ENCODE measurements at places on chromosomes 4 and X. TPM values are rescaled to one million over a fixed set of nuclear protein-coding genes. Genes with fewer than 3 reads are reported as not detected.

- DNase-seq, result no peak
These were observed 14.2 kb downstream of the LRP2BP start for GRCh38 chr4:185381288-185382196.

DNA sequence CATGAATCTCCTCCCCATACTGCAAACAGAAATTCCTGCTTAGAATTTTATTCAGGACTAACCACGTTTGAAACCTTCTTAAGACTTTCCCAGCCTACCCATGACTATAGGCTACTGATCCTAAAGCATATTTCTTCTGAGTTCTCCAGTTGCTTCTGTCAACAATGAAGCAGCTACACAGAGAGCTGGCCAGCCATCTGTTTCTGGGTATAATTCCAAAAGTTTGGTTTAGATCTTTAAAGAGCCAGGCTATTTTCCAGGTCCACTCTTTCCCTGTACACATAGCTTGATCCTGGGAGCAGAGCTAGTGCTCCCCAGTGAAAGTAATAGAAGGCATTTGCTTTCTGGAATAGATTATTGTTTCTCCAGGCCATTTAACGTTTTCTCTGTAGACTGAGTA lies 4.0 kb upstream of the ITM2A start:
- DNase-seq, result no peak

DNA sequence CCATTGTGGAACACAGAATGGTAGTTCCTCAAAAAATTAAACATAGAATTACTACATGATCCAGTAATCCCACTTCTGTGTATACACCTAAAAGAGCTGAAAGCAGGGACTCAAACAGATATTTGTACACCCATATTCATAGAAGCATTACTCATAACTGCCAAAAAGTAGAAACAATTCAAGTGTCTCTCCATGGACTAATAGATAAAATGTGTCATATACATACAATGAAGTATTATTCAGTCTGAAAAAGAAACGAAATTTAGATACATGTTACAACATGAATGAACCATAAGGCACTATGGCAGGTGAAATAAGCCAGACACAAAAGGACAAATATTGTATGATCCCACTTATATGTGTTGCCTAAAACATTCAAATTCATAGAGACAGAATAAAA lies 145.1 kb downstream of the ANTXR2 start:
- DNase-seq, result no peak

GRCh38 chrX:136030303-136031191 lies 45.3 kb downstream of the SLC9A6 start:
- no peak for DNase-seq

DNA sequence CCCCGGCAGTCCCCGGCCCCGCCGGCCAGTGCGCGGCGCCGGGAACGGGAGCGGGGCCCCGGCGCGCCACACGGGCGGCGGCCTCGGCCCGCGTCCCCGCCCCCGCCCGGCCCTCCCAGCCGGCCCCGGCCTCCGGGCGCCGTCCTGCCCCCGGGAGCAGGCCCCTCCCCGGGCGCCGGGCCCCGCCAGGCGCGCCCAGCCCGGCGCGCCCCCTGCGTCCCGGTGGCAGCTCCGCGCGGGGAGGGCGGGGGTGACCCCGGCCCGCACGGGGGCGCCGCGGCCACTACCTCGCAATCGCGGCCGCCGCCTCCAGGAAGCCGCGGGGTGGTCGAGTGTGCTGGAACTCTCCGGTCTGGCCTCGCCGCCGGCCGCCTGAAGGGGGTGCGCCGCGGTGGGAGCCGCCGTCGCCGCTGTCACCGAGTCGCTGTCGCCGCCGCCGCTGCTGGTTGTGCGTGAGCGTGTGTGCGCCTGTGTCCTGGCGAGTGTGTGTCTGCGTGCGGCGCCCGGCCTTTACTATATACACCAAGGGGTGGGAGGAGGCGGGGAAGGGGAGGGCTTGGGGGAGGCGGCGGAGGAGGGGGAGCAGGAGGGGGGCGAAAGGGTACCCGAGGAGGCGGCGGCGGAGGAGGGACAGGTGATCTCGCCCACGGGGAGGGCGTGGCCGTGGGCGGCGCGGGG lies at the start of gene RAI2:
Gene RAI2 (minus strand): TSS at position 488 of the 678 bp plus-strand sequence. CDS start 59,288 bp downstream, outside the sequence.
- peak; percentile 44 for DNase-seq

- DNase-seq, result no peak
These were observed 37.7 kb downstream of the JADE1 start for GRCh38 chr4:128847082-128847724.

GRCh38 chr4:154612472-154613414 lies at the start of gene FGG:
TSS of gene FGG (minus strand) at chr4:154612656. CDS start at chr4:154612609, 47 bp downstream.
- no peak for DNase-seq

DNA sequence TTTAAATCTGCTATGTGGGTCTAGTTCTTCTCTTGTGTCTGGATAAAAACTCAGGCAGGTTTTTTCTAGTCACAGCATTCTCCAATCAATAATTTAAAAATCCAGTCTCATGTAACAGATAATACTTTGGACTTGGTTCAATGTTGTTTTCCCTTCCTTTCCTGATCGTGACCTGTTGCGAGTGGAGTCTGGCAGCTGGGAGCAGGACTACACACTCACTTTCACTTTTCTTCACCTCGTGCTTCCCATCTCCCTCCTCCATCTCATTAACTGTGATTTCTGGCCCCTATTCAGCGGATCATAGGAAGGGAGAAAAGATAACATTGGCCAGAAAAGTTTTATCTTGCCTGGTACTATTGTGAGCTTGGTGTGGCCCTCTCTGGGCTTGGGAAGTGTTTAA lies 96.6 kb upstream of the GATB start:
- no peak for DNase-seq

- no peak for DNase-seq
These were observed 18.6 kb downstream of the ZCCHC4 start for GRCh38 chr4:25330905-25331808.

GRCh38 chr4:40363945-40364344 lies 28.8 kb downstream of the CHRNA9 start:
- no peak for DNase-seq

DNA sequence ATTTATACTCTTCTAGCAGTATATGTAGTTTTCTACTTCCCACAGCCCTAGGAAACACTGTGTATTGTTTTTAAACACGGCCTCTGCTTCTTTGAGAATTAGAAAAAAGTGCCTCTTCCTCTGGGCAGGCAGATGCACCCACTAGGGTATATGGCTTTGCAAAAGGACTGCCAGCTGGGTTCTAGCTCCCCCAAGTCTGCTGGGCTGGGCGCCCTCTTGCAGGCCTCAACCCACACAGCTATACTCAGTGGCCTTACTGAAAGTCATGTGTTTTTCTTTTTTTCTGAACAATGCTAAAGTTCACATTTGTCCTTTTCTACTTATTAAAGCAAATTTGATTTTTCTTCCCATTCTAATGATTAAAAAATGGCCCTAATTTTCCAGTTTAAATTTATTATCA lies 35.5 kb upstream of the BMPR1B start:
- DNase-seq, result no peak

DNA sequence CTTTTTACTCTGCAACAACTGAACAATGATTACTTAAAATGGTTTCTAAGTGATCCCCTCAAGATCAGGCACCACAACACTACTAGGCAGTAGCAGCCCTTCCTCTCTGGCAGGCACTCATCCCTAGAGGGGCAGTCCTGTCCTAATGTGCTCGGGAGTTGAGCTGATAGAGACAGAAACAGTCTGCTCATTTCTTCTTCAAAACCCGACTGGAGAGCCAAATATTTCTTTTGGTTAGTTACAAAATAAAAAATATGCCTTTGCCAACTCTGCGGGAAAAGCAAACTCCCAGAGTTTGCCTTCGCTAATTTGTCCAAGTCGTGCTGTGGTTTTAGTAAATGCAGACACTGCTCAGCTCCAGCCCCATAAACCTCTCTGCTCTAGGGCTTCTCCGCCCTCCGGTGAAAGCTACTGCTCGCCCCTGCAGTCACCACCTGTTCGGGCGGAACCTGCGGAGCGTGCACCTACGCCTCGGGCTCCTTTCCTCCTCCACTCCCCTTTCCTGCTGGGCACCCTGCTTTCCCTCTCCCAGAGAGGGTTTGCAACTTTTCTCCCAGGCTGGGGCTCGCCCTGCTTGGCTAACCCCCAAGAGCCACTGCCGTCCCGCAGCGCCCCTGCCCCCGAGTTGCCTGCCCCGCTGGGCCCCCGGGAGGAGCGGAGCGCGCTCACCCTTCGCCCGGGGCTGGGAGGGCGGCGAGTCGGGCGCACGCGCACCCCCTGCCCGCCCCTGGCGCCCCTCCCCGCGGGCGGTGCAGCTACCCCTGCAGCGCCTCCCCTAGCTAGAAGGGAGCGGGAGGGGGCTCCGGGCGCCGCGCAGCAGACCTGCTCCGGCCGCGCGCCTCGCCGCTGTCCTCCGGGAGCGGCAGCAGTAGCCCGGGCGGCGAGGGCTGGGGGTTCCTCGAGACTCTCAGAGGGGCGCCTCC lies at the start of gene NPNT:
Gene NPNT (plus strand): TSS at position 812 of the 923 bp plus-strand sequence. CDS start 182 bp downstream, outside the sequence.
- peak; percentile 43 for DNase-seq

DNA sequence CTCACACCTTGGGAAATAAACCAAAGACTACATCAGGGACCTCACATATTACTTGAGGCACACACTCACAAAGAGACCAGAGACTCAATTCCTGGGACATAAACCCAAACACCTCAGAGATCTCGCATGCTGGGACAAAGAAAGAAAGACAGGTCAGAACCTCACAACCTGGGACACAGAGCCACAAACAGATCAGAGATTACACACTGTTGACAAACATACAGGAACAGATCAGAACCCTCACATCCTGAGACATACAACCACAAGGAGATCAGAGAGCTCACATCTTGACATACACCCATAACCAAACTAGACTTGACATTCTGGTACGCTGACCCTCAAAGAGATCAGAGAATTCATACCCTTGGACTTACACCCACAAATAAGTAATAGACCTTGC lies 17.3 kb downstream of the SUV39H1 start:
- DNase-seq, result no peak

DNA sequence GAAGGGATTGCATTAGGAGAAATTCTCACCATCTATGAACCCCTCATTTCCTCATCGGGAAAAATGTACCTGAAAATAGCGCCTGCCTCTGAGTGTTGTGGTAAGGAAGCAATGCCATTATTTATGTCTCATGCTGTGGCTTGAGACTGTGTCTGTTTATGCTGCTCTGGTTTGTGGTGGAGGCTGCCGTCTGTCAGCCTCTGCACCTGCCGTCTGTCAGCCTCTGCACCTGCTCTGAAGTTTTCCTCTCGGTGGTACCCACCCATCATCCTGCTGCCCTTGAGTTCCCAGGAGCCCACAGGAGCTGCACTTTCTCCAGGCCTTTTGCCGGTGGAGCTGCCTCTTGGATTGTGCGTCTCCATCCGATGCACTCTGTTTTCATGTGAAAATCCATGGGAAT lies 68.5 kb upstream of the PPP2R3B start:
- no peak for DNase-seq

GRCh38 chr4:128980816-128981326 lies 112.5 kb downstream of the SCLT1 start:
- DNase-seq, result no peak

DNA sequence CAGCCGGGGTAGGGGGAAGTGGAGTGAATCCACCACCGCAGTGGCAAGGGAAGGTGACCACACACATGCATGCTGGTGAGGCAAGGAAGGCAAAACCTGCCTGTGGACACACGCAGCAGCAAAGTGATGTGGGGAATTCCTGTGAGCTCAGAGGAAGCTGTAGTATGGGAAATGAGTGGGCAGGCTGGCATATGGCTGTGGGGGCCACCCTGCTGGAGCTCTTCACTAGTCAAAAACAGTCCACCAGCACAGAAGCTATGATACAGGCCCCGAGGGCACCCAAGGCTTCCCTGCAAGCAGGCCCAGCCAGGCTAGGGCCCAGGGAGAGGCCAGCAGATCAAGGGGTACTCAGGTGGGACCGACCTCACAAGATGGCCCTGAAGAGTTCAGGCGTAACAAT lies 239.1 kb downstream of the CHM start:
- DNase-seq, result no peak

GRCh38 chr4:106268786-106269185 lies 47.2 kb downstream of the TBCK start:
- no peak for DNase-seq

DNA sequence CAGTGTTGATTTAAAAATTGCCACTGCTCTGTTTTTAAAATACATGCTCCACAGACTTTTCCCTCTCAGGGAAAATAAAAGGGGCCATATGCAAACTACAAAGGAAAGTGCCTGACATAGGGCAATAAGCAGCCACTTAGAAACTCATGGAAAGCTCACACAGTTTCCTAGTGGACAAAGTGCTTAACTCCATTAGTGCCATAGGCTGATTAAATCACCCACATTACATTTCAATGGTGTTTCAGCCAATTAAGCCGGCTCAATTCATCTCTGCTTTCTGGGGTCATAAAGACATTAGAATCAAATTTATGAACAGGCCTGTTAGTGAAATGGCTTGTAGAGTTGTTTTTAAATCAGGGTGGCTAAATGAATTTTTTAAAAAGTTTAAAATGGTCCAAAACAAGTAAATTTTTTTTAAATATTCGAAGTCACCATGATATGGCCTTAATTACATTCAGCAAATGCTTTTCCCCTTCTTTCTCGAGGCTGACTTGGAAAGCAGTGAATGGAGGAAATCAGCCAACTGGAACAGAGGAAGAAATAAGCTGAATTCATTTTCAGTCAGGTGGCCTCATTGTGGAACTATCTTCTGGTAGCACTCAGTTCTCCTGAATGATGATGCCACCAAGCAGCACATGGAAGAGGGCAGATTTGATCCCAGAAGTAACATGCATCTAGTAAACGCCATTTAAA lies 2305.1 kb upstream of the AGA start:
- no peak for DNase-seq

GRCh38 chr4:89100853-89101252 lies 10.5 kb upstream of the TIGD2 start:
- no peak for DNase-seq

DNA sequence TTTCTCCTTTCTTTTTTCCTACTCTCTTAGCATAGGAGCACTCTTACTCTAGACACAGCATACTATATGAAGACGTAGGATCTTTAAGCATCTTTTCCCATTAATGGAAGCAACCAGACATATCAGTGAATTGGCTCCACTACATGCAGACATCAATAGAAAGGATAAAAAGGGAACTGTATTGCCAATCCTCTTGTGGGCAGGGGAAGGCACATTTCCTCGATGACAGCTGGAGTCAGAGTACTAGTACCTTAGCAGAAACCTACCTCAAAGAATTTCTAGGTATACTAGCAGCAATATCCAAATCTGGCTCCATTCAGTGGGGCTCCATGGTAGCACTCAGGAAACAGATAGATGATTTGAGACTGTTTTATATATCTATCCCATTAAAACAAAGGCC lies 20.1 kb downstream of the CYBB start:
- no peak for DNase-seq

- DNase-seq, result no peak
These were observed 1607.0 kb downstream of the RPA4 start for GRCh38 chrX:98490670-98491069.

- no peak for DNase-seq
These were observed 36.6 kb downstream of the PITX2 start for GRCh38 chr4:110586131-110586850.

PDCL2 gene
- 0.21 TPM for total RNA-seq

APBB2 gene
- total RNA-seq, result 49.0 TPM

GC gene
- 1.9 TPM for total RNA-seq

SAGE1 gene
- total RNA-seq, result not detected

AADAT gene
- total RNA-seq, result 12.3 TPM

PLP1 gene
- 29.5 TPM for total RNA-seq

CDKL2 gene
- 1.4 TPM for total RNA-seq

EPHA5 gene
- total RNA-seq, result 0.09 TPM

HEPH gene
- 31.7 TPM for total RNA-seq

MORC4 gene
- 3.0 TPM for total RNA-seq

ACTRT1 gene
- not detected for total RNA-seq

UGT8 gene
- total RNA-seq, result 30.7 TPM

UCP1 gene
- 0.15 TPM for total RNA-seq
